Stimulated activated CD4-positive, alpha-beta T cell treated with anti-CD3 and anti-CD28 coated beads, Interleukin-2, amount 100 ng/mL, for 48 hours (primary cell): ENCODE measurements at places on chromosomes 13 and 19.

DNA sequence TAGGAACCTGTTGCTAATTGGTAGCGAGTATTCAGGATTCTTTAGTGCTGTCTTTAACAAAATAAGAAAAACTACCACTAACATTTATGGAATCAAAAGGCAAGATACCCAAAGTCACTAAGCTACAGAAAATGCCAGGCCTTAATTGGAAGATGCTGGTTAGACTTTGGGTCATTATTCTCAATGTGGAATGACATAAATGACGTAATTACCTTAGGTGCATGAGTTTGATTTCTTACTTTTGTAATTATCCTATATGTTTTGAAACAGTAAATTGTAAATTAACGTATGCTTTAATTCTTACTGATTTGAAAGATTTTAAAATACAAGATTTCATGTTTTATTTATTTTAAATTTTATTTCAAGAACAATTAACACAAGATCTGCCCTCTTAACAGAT is 25.0 kb downstream of the SGCG start:
- no peak for DNase-seq

DNA sequence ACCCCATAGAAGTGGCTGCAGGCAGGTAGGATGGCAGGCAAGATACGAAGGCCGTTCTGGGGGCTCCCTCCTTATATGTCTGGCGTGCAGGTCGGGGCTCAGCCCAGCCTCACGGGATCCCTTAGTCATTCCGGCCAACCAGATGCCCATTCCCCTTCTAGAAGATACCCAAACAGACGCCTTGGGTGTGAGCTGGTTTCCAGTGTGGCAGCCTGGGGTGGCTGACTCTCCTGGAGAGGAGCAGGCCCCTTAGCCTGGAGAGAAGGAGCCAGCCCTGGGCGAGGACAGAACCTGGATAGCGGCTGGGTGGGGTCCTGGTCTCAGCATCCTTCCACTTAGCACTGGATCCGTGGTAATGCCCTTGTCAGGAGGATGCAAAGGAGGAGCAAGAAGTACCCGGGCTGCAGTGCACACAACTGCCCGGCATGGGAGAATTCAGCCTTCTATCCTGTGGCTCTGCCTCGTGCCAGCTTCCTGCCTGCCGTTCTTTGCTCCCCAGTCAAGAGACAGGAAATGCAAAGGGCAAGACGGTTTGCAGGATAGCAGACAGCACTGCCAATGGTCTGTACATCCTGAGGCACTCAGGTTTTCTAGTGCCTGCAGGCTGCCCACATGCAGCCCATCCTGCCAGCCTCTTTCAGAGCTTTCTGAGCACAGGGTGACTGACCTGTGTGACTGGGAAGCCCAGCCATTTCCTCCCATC is 56.7 kb upstream of the WASF3 start:
- DNase-seq: no peak

GRCh38 chr13:110869805-110870706 is 44.8 kb downstream of the ANKRD10 start:
- no peak for DNase-seq

DNA sequence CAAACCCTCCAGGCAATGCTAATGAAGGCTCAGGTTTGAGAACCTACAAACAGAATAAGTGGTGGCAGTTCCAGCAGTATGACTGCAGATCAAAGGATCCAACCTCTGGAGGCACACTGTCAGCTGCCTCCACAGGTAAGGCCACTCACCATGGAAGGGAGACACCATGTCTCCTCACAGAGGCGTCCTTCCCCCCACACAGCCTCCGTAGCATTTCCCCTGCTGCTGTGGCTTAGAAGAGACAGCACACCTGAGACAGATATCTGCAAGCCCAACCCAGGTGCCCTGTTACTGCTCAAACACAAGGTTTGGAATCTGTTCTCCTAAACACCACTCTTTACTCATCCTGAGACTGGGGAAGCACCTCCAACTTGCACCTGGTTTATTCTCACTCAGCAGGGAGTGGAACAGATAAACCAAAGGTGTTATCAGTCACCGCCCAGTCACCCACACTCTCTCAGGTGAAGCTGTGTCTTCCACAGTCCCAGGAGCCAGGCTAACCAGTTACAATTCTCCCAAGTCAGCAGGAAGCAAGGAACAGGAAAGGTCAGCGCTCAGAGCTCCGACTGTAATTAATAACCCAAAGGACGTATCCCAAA is 311.2 kb downstream of the FOXO1 start:
- DNase-seq: no peak

- DNase-seq: no peak
Measured at GRCh38 chr13:111114362-111115060, 599 bp upstream of the ARHGEF7 start.

DNA sequence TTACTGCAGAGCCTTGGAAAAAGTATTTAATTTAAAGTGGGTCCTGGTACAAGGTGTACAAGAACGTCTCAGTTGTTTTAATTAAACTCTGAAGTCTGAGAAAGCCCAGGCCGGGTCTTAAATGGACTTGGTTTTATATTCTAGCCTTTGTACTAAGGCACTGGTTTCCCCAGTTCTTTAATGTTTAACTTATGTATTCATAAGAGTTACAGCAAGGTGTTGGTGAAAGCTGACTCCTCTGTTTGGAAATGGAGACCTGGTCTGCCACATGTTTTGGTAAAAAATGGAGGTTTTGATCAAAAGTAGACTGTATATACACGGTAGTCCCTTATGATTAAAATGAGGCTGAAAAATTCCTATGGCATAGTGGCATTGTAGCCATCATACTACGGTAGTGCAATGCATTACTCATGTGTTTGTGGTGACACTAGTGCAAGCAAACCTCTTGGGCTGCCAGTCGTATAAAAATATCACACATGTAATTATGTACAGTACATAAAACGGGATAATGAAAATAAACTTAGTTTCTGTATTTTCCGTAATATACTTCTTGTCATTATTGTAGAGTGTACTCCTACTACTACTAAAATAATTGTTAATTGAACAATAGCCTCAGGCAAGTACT is 883.4 kb upstream of the SPRY2 start:
- DNase-seq: no peak

DNA sequence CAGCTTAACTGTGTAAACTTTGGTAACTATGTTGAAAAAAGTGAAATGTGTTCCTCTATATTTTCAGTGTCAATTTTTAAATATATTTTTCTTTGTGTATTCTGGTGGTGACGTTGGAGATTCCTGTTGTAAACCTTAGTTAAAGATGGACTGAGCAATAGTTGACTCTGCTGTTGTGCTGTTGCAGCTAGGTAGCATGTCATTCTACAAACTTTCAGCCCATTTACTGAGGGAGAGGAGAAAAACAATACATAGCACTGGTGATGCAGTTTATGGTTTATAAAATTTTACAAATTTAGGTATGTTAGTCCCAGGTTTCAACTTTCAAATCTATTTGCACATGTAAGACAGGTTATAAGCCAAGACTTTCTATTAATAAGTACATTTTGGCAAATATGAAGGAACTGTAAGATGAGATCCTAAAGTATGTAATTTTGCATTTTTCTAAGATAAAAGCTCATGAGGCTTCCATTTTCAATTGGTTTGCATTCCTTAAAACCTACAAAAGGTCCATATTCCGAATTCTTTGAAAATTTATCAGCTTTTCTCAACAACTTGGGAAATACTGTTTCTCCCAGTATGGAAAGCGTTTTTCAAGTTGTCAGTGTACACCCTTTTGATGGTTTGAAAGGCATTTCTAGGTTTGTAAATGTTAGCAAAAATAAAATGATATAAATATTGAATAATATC is 1.5 kb downstream of the NDFIP2 start:
- DNase-seq: no peak

GRCh38 chr19:15995536-15995935 is 46.7 kb downstream of the OR10H4 start:
- DNase-seq: no peak

DNA sequence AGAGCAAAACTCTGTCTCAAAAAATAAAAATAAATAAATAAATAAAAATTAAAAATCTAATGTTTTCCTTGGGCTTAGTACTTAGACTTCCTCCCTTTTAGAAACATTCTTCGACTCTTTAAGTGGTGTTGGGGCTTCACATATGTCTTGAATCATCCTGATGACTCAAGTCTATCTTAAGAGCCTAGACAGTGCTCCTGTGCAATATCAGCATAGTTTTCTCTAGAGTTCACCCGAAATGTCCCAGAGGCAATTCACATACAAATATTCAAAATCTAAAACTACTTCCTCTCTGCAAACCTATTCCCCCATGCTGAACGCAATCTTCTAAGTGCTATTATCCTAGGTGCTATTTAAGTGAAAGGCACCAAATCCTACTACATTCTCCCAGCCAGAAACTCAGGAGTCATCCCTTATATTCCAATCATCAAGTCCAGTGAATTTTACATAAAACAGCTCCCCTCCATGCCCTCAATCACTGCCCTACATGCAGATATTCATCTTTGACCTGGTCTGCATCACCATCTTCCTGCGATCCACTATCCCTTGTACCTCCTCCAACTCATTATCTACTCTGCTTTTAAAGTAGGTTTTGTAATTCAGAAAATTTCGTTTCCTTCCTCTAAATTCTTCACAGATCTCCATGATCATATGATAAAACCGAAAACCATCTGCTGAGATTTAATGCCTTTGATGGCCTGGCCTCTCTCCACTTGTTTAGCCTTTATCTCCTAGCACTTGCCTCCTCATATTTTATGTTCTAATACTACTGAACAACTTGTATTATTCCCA is 102.7 kb downstream of the ELF1 start:
- no peak for DNase-seq

GRCh38 chr13:41327994-41328790 is 17.1 kb downstream of the NAA16 start:
- no peak for DNase-seq

- DNase-seq: no peak
Measured at GRCh38 chr13:30559274-30559673, 58.4 kb upstream of the USPL1 start.

DNA sequence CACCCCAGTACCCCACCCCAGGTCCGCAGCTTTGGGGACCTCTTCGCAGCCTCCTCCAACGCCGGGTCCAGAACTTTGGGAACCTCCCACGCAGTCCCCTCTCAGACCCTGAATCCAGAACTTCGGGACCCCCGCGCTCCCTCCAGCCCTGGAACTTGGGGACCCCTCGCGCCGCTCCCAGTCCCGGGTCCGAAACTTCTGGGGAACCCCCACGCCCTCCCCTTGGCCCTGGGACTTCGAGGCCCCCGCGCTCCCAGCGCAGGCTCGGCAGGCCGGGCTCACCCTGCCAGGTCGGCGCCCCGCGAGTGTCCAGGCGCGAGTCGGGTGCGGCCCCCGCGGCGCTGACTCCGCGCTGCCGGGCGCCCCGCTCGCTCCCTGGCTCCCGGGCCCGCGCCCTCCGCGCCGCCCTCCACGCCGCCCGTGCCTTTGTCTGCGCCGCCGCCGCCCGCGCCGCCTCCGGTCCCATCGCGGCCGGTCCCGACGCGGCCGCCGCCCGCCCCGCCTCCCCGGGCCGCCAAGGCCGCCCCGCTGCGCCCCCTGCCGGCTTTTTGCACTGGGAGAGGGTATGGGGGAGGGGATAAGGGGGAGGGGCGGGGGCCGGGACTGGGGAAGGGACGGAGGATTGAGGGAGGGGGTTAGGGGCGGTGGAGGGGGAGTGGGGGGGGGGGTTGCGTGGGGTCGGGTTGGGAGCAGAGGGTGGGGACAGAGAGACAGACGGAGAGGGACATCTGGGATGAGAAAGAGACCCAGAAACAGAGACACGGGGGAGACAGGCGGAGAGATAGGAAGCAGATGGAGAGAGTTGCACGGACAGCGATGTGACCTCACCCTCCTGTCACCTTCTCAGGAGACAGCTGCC is at the start of gene HOMER3:
HOMER3 (minus strand) TSS at position 449 of the 859 bp plus-strand sequence. CDS start 2,235 bp downstream, outside the sequence.
- DNase-seq: peak; percentile 81

- DNase-seq: no peak
Measured at GRCh38 chr13:26822146-26822545, 61.6 kb upstream of the GPR12 start.

GRCh38 chr13:102323012-102323411 is 78.8 kb downstream of the FGF14 start:
- DNase-seq: no peak

GRCh38 chr19:49872245-49873128 is 4.7 kb downstream of the AKT1S1 start:
- no peak for DNase-seq

GRCh38 chr19:17522988-17523872 is 11.8 kb downstream of the PGLS start:
- DNase-seq: peak; percentile 33

- no peak for DNase-seq
Measured at GRCh38 chr13:102351521-102351920, 50.3 kb downstream of the FGF14 start.

DNA sequence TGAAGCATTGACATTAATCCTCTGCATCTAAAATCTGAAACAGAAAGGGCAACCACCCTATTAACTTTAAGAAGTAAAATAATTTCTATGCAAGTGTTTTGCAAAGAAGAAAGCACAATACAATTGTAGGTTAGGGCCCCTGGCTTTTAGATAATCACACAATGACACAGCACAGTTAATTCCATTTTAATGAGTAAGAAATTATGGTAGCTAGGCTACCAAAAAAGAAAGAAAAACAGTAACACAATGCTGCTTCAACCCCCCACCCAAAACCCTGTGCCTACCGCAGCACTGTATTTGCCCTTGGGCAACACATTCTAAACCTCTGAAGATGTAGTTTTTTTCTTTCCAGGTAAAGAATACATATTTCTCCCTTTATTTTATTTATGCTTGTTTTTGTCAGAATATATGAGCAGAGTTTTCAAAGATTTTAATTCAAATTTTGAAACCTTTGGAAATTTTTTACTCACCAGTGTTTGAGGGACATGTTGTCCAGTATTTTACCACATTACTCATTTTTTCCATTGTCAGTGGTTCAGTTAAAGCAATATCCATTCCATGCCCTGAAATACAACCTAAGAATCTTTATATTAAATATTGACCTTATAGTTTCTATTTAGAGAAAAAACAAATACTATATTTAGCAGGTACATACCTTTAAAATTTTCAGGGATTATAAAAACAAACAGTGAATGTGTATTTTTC is 21.1 kb downstream of the SOHLH2 start:
- DNase-seq: no peak

DNA sequence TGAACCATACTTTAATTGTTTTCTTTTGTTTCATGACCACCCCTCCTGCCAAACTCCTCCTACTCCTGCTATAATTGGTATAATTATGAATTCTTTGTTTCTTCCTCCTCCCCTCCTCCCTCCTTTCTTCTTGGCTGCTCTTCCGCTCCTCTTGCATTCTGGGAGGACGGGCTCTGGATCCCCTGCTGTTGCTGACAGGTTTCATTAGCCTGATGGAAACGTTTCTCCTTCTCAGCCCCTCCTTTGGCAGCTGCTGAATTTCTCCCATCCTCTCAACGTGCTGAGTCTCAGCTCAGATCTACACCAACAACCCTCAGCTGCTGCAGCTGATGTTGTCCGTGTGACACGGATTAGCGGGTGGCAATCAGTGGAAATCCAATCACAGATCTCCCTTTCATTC is 97.1 kb upstream of the UBAC2 start:
- DNase-seq: no peak

GRCh38 chr13:32206097-32206740 is 108.9 kb downstream of the ZAR1L start:
- DNase-seq: no peak

GRCh38 chr19:13078897-13079541 is 23.6 kb downstream of the LYL1 start:
- no peak for DNase-seq

- no peak for DNase-seq
Measured at GRCh38 chr13:95209109-95209508, 92.1 kb downstream of the ABCC4 start.
